ENCODE measurements at places on chromosomes 3 and 15.

DNA sequence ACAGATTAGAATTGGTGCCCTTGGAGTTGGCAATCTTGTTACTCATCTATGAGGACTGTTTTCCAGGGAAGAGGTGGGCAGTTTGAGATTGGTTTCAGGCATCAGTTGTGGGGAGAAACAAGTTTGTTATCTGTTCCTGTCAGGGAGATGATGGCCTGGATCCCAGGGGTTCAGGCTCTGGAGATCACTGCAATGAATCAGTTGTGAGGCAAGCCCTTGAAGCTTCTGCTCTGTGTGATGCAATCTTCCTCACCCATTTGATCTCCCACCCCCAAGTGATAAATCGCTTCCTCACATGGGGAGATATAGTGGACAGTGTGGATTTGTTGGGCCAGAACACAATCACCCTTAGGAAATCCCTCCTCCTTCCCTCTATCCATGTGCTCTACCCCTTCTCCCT, 276.6 kb upstream of the LRTM1 start:
- DNase-seq: no peak

DNA sequence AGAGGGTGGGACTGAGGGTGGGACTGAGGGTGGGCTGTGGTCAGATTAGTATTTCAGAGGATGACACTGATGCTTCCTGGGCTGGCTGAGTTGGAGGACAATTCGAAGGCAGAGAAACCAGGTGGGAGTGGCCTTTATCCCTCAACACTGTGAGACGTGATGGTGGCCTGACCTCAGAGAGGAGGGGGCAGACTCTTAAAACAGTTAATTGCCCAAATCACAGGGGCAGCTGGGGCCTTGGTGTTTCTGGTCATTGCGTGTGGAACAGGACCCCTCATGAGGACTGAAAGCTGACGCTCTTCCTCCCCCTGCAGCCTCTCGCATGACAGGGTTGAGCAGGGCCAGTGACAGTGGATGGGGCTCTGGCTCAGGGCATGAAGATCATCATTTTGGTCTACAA, 18.7 kb downstream of the DNASE1L3 start:
- DNase-seq: no peak

- no peak for DNase-seq
Measured at GRCh38 chr3:102532901-102533300, 98.1 kb downstream of the ZPLD1 start.

DNA sequence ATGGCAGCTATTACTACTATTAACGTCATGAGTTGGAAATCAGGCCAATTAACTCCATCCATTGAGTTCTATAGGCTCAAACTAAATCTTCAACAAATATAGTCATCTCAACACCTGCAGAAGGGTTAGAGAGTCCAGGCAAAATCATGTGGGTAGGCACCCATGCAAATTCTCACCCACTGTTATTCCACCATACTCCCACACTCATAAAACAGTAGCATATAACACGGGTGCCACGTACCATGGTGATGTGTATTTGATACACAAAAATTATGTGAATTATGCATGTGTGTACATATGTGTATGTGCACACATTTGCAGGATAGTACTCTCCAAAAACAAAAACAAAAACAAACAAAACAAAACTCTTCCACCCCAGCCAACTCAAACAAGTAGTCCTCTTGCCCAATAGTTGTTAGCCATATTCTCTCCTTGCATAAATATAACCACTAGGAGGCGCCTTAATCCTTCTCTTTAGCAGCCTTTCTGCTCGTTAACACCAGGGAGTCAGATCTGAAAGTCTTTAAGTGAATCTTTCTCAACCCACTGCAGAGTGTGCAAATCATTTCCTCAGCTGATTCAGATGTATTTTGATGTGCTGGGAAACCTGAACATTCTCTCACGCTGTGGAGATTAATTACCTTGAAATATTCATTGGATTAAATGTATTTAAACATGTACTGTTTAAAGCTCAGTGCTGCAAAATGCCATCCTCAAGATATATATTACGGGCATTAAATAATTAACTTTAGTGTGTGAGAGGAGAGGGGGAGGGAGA, 38.0 kb upstream of the COPB2 start:
- peak; percentile 27 for DNase-seq

GRCh38 chr3:39203402-39203801, 11.0 kb upstream of the XIRP1 start:
- DNase-seq: no peak

DNA sequence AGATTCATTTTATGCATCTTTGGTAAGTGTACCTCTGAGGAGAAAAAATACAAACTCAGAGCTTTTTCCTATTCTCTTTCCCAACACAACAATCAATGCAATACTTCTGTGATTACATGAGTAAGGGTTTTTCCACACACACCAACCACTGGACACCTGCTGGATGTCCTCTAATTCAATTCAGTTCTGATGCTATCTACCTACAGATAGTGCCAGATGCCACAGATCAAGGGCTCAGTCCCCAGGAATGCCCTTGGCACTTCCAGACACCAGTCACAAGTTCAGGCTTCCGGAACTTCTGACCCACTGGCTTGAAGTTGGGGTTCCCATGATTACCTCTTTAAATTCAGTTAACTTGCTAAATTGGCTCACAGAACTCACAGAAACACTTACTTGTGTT, 511.5 kb downstream of the AGBL1 start:
- DNase-seq: no peak
